ENCODE measurements at places on chromosomes 16 and 17.

GRCh38 chr17:28750178-28751047, 6.6 kb downstream of the TRAF4 start:
- DNase-seq, result no peak

- no peak for DNase-seq
Observed at GRCh38 chr16:86307514-86307903, 202.8 kb upstream of the FOXF1 start.

GRCh38 chr16:53768593-53768992, 64.6 kb downstream of the FTO start:
- peak; percentile 94 for DNase-seq

- DNase-seq, result no peak
Observed at GRCh38 chr16:58040496-58040846, 14.9 kb downstream of the MMP15 start.

- DNase-seq, result no peak
Observed at GRCh38 chr16:26762594-26762993, 304.1 kb upstream of the C16orf82 start.

- no peak for DNase-seq
Observed at GRCh38 chr17:12853921-12854320, 64.6 kb downstream of the ARHGAP44 start.

DNA sequence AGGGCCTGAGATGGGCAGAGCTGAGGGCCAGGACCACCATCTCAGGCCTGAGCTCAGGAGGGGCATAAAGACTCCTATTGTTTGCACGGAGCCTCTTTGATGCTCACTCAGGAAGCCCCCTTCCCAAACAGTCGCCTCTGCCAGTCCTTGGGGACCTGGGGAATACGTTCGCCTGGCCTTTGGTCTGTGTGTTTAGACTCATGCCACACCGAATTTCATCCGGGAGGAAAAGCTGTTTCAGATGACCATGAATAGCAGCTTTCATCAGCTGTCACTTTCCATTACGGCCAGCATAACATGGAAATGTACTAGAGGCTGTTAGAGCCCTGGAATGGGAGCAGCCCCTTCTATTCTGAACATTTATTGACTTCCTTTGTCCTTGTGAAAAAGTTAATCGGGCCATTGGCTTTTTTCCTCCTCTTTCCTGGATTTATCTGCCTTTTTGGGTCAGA, 139.0 kb downstream of the HS3ST3A1 start:
- DNase-seq, result no peak

DNA sequence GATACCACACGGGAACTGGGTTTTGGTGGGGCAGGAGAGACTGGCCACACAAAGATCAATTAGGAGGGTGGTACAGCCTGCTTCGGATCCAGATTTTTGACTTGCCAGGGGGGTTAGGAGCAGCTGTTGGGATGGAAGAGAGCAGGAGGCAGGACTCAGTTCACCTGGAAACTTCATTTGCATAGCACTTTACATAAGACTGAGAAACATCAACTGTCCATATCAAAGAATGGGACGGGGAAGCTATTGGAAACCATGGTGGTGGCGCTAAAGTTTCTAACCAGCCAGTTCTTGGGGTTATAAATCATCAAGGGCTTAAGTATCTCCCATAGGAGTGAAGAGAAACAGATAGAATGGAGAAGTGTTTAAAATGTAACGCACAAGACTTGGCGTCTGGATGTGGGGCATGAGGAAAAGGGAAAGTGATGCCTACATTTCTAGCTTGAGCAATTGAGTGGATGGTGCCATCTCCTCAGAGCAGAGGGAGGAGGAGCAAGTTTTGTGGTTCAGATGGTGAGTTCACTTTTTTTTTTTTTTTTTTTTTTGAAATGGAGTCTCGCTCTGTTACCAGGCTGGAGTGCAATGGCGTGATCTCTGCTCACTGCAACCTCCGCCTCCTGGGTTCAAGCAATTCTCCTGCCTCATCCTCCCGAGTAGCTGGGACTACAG, 6.4 kb upstream of the SRCAP start:
- DNase-seq, result no peak

- DNase-seq, result no peak
Observed at GRCh38 chr17:49795372-49795771, 6.9 kb downstream of the KAT7 start.

DNA sequence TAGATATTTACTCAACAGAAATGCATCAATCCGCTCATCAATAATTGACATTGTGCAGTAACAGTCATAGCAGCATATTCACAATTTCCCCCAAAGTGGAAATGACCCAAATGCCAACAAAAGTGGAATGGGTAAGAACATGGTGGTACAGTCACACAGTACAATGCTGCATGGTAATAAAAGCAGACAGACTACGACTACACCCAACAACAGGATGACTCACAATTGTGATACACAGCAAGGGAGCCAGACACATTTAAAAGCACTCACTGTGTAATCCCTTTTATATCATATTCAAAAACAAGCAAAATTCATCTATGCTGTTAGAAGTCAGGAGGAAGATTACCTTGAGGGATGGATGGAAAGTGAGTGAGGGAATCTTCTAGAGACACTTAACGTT, 76.5 kb upstream of the NUDT7 start:
- no peak for DNase-seq

GRCh38 chr16:55532227-55532626, 23.4 kb downstream of the LPCAT2 start:
- no peak for DNase-seq

DNA sequence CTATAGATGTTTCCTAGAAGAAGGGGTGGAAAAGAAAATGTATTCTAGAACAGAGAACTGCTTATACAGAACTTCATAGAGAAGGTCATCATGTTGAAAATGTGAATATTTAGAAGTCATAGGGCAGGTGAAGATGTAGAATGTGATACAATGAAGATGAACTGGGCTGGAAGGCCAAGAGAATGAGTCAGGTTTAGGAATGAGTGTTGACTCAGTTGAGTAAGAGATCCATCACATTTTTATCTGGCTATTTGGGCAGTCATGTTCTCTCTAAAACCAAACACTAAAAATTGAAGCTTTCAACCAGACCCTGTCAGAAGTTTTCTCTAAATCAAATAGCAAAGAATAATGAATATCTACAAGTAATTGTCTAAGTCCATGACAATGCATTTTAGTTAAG, 660.5 kb downstream of the KCNJ2 start:
- DNase-seq, result no peak

- no peak for DNase-seq
Observed at GRCh38 chr16:1965396-1966001, 873 bp upstream of the RPS2 start.

DNA sequence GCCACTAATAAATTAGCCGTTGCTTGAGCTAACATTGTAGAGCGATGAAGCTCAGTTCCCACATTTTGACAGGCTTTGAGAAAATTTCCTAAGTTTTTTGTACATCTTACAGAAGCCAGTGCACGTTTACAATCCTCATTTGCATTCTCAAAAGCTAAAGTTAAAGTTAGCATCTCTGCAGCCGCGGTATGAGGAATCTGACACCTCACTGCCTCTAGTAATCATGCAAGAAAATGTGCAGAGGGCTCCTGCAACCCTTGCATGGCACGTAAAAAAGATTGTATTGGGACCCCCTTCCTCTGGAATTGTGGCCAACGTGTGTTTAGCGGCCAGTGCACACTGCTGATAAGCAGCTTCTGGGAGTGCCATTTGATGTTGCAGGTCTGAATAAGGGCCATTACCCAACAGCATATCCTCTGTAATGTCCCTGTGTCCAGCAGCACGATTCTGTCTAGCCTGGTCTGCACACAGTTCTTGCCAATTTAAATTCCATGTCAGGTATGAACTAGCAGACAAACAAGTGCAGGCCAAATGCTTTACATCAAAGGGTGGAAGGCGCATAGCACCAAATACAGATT, 12.4 kb upstream of the ZNF689 start:
- DNase-seq, result no peak

DNA sequence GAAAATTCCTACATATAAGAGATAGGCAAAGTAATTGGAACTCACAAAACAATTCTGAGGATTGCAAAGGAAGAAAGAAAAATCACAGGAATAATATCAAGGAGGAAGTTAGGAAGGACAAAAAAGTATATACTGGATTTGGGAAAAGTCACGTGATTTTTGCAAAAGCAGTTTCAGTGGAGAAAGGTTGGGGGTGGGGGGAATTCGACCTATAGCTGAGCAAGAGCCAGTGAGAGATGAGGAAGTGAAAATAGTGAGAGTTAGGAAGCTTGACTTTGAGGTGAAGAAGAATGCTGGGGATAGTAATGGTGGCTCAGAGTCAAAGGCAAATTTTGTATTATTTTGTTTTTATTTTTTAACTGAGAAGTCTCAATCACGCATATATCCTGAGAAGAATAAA, 438.0 kb upstream of the PMFBP1 start:
- no peak for DNase-seq
